ENCODE measurements at places on chromosomes 12 and 14.
A peak's percentile ranks its signal among the peaks of the same experiment; 100 is the strongest.

DNA sequence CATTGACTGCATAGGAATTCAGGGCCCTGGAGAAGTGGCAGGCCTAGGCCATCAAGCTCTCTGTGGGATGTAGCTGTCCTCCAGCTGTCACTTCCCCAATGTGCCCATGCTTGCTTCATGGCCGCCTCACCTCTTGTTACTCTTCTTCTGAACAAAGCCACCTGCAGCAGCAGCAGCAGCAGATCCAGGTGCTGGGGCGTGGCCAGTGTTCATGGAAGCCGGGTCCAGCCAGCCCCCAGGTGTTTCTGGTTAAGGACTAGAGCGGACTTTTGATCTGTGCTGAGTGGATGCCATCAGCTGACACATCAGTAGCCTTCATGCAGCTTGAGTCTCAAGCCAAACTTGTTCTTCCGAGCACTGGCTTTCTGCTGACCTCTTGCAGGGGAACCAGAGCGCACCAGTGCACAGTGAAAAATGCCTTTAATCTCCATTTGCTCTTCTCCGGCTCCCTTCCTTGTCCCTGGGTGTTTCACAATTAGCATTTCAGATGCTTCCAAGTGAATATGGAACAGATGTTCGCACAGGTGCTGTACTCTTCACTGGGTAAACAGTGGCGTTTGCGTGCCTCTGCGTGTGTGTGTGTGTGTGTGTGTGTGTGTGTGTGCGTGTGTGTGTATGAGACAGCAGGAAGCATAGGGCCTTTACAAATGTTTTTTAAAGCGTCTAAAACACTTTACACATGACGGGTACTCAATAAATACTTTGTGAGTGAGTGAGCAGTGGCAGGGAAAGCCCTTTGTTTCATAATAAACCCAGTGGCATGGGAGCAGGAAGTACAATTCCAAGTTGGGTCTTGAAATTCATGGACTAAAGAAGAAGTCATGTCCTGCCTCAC lies 20.1 kb downstream of the TPCN1 start:
- no peak for DNase-seq

GRCh38 chr12:48334808-48335207 lies 15.9 kb downstream of the ZNF641 start:
- no peak for DNase-seq

- no peak for DNase-seq
These were observed 359.4 kb upstream of the SFSWAP start for GRCh38 chr12:131351319-131352028.

DNA sequence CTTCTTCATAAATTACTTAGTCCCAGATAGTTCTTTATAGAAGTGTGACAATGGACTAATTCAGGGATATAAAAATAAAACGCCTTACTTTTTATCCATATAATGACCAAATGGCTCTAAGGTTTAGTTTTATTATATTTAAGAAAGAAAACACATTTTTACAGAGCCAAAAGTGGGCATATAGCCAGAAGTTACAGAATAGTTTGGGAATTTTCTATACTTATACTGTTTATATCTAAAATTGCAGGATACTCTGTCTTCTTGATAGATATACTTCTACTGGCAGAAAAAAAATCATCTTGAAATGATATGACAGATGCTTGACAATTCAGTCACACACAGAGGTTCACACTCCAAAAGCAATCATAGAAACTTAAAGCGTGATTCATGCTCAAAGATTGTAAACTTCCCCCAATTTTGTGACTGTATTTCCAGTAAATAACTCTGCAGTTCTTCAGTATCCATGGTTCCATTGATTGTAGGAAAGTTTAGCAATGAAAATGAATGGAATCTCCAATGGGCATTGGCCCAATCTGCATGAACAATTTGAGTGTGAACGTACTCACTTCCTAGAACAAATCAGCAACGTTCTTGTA lies 307.8 kb downstream of the NOVA1 start:
- DNase-seq, result no peak

DNA sequence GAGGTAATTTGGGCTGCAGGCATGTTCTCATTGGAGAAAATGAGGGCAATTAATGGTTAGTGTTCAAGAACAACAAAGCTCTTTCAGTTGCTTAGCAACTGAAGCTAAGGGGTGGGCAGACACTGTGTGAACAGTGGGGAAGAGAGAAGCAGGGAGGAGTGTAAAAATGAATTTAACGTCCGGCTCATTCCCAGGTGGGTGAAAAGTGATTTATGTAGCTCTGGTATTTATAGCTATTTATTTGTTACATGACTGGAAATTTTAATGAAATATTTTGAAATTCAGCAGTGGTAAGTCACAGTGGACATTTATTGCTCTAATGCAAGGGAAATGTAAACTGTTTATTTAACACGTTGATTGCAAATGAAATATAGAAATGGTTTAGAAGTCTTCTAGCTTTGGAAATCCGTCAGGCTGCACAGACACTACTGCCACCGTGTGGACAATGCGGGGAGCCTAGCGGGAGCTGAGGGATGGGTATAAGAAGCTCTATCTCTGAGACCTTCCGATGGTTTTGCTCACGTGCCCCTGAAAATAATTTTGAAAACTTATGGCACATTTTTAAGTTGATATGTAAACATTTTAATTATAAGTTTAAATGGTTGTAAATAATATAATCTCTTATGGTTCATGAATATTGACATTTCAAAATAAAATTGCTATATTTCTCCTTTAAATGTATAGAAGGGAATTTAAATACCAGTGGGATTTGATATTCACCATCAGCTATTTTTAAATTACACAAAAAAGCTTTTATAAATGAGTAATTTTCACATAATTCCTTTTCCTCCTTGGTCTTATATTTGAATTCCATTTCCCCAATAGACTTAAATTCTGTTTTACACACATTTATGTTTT lies 54.4 kb downstream of the E2F7 start:
- DNase-seq, result peak; percentile 39

DNA sequence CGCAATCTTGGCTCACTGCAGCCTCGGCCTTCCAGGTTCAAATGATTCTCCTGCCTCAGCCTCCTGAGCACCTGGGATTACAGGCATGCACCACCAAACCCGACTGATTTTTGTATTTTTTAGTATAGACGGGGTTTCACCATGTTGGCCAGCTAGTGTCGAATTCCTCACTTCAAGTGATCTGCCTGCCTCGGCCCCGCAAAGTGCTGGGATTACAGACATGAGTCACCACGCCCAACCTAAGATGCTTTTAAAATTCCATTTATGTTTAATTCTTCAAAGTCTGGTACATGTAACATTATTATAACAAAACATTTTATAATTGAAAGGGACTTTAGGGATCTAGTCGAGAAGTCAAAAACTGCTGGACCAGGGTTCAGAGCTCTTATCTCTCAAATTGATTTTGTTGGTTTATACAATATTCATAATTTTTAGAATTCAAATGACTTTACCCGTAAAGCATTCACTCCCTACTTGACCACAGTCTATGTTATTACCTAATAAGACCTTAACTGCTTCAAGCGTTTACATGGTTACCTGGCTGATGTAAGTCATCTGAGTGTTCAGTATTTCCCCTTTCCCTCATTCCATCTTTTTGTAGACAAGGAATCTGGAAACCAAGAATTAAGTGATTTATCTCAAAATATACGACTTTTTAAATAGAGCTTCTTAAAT lies 28.2 kb downstream of the RAP1B start:
- no peak for DNase-seq

DNA sequence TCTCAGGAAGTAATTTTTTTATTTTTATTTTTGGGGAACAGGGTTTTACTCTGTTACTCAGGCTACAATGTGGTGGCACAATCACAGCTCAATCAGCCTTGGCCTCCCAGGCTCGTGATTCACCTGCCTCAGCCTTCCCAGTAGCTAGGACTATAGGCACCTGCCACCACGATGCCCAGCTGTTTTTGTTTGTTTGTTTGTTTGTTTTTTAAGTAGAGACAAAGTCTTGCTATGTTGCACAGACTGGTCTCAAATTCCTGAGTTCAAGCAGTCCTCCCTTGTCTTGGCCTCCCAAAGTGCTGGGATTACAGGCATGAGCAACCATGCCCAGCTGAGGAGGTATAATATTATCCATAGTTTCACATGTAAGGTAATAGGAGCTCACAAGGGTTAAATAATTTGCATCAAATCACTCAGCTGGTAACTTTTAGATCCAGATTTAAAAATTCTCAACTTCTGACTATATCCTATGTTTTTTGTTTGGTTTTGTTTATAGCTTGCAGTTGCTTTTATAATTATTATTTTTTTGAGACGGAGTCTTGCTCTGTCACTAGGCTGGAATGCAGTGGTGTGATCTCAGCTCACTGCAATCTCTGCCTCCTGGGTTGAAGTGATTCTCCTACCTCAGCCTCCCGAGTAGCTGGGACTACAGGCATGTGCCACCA lies 629.3 kb downstream of the DIO2 start:
- no peak for DNase-seq

DNA sequence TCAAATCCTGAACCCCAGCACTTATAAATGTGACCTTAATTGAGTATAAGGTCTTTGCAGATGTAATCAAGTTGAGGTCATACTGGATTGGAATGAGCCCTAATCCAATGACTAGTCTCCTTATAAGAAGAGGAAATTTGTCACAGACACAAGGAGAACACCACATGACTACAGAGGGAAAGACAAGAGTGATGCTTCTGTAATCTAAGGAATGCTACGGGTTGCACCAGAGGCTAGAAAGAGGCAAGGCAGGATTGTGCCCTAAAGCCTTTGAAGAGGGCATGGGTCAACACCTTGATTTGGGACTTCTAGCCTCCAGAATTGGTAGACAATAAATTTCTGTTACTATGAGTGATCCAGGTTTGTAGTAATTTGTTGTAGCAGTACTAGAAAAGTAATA lies 135.0 kb downstream of the FOXG1 start:
- no peak for DNase-seq

DNA sequence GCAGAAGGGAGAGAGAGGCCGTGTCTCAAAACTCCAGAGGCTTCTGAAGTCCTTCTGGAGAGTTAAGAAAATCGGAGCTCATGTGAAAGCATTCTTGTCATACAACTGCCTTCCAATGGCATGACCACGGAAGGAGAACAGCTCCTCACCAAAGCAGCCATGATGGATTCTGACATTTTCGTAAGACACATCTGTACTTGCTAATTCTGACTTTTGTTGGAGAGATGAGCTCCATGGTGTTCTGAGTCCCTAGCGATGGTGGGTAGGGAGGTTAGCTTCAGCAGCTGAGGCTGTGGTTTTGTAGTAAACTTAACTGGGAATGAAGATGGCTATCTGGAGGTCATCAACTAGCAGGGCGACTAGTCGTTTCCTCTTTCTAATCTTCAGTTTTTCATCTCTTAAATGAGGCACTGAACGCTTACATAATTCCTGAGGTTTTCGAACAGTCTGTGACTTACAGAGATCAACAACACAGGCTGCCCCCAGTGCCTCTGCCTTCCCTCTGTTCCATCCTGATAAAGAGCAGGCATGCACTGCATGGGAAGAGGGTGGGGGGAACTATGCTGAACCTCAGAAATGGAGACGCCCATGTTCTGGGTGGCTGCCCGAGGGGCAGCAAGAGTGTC lies 28.6 kb upstream of the DICER1 start:
- no peak for DNase-seq

DNA sequence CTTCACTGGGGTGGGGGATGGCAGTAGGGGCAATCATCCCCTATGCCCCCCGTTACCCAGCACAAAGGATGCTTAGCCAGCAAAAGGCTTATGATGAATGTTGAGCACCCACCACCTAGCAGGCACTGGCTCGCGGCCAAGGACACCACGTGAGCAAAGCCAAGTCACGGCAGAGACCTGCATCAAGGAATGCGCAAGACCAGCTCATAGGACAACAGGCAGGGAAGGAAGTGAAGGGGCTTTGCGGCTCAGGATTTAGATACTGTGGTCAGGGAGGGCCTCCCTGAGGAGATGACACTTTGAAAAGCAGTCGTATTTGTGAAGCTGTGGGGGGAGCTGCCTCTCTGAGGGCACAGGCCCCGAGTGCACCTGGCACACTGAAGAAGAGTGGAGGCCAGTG lies 32.8 kb downstream of the SH2B3 start:
- DNase-seq, result peak; percentile 59

DNA sequence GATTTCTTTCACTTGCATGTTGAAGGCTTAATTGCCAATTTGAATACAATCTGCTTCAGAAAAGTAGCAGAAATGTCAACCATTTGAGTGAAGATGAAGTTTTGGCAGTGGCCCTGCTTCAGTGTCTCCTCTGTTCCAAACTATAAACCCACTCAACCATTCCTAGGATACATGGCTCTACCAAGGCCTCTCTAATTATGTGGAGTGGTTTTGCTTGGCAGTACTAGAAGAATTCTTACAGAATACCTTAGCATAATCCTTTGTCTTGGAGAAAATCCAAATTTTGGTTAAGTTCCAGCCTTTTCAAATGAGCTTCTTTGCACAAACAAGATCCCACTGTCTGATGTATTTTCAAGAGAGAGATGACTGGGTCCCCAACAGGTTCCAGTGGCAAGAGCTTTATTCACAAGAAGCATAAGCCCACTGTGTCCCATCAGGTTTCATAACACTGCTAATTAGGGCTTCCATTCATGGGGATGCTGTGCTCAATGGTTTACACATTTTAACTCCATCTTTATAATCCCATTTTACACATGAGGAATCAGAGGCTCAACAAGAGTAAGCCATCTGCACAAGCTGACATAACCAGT lies 234.5 kb downstream of the IPO8 start:
- DNase-seq, result no peak

GRCh38 chr12:90909069-90909770 lies 45.8 kb downstream of the CCER1 start:
- no peak for DNase-seq

DNA sequence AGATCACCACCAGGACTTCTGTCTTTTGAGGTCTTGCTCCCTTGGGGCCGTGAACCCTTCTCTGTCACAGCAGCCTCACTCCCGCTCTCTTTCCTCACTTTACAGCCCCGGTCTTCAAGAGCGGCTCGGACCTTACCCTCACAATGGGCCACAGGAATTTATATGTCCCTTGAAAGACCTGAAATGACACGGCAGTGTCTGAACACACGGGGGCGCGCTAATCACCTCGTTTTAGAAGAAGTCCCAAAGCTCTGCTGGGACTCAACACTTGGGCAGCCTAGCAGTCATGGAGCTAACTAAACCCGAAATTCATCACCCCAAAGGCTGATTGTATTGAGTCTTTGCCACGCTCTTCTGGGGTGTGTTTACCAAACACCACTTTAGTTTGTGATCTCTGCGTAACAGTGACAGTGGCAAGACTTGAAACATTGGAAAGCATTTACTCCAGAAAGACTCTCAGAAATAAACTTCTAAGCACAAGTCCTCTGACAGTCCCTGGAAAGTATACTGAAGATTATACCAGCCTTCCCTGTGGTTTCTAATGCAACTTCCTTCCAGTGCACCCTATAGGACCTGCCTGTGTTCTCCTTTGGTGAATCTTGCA lies 29.0 kb downstream of the SERPINA11 start:
- peak; percentile 10 for DNase-seq

- DNase-seq, result no peak
These were observed 100.5 kb downstream of the EXOC5 start for GRCh38 chr14:57168138-57168679.

GRCh38 chr14:65938738-65939137 lies 526.2 kb downstream of the FUT8 start:
- no peak for DNase-seq
